ENCODE measurements at places on chromosomes 2 and 18.

DNA sequence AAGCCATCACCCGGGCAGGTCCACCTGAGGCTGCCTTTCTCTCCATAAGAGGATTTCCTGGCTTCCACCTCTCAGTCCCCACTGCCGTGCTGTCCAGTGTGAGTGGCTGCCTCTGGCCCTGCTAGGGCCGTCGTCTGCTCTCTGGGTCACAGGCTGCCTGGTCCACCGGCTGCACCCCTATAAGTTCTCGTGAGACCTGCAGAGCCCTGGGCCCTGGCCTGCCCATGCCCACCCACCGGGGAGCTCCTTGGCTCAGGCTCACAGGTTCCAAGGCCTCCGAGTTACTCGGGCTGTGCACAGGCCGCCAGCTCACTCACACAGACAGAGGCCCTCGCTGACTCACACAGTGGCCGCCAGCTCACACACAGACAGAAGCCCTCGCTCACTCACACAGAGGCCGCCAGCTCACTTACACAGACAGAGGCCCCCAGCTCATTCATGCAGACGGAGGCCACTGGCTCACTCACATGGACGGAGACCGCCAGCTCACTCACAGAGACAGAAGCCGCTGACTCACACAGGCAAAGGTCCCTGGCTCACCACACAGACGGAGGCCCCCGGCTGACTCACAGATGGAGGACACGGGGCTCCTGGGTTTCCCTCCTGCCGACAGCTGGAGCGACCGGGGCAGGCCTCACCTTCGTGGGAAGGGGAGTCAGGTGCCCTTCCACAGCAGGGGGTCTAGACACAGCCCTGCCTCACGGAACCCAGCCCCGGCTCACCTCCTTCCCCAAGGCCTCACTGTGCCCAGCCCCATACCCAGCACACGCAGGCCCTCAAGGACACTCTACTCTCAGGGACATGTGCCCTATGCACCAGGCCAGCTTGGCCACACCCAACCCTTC is 334.1 kb upstream of the MYT1L start:
- peak; percentile 14 for DNase-seq

DNA sequence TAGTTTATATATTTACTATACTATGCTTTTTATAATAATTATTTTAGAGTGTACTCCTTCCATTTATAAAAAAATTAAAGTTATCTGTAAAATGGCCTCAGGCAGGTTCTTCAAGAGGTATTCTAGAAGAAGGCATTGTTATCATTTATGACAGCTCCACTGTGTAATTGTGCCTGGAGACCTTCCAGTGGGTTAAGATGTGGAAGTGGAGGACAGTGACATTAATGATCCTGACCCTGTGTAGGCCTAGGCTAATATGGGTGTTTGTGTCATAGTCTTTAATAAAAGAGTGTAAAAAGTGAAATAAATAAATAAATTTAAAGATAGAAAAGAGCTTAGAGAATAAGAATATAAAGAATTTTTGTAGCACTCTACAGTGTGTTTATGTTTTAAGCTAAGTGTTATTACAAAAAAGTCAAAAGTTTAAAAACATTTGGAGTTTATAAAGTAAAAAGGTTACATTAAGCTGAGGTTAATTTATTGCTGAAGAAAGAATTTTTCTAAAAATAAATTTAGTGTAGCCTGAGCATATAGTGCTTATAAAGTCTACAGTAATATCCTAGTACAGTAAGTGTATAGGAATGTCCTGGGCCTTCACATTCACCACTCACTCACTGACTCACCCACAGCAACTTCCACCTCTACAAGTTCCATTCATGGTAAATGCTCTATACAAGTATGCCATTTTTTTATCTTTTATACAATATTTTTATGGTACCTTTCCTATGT is 190.0 kb upstream of the SESTD1 start:
- peak; percentile 90 for DNase-seq

DNA sequence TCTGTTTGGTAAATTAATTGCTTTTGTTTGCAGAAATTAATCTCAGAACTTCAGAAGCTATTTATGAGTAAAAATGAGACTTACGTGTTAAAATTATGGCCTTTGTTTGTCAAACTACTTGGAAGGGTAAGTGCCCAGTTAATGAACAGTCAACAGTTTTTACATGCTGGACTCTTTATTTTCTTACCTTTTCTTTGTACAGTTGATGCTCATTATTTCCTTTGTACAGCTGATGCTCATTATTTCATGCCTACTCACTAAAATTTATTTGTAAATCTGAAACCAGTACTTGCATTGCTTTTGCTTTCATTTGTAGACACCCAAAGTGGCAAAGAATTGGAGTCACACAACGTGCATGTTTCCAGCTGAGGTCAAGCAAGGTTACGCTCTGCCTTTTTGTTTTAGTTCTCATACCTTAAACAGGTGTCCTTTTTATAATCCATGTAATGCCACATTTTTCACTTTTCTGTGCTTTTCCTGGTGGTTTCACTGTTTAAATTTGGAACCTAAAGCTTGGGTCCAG is 13.3 kb downstream of the RIF1 start:
- no peak for DNase-seq

DNA sequence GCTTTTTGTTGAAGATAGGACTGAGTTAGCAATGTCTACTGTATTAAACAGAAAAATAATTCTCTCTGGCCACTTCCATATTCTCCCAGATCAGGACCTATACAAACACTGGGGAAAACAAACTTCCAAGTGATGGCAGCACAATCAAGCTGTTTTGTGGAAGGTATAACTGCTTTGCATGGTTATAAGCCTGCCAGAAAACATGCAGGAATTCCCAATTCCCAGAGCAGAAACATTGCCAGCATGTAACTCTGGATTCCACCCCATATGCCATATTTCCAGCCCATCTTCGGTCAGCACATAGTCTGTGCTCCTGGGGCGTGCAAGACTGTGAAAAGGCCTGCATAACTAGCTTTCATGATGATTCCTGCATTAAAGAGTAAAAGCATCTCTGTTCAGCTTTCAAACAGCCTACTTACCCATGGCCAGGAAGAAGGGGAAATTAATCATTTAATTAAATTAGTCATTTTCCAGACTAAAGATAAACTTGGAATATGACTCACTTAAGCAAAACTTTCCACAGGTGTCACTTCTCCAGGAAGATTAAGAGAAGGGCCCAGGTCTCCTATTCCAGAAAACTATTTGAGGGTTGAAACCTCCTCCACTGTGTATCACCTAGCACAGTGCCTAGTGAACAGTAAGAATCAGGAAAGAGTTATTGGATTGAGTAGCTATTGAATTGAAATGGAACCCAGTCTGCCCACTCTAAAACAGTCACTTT is 280.5 kb downstream of the NRXN1 start:
- DNase-seq = no peak

DNA sequence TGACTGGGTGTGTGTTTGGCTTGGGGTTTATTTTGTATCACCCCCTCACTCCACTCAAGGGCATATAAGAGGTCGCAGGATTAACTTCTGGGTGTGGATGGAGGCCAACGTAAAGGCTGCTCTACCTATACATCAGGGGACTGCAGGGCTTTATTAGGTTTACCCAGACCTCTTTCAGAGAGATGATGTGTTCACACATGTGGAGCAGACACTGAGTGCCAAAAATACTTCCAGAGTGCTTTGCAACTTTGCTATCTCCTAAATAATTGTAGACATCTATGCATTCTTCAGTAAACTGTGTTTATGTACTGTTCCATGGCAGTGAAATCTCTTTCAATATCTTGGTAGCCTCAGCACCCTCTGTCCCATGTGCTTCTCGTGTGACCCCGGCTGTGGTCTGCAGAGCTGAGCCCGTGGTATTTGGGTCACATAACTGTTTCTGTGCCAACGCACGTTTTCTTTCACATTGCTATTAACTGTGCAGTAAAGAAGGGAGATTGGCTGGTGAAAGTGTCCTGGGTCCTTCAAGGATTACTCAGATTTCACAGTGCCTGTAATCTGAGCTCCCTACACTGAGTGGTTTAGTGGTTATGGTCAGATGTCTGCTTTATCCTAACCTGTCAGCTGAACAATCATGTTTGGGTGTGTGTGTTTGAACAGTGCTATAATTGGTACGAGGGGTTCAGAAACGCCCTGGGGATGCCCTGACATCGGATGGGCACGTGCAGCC is 208.1 kb downstream of the VAPA start:
- peak; percentile 89 for DNase-seq

- no peak for DNase-seq
Observed at GRCh38 chr18:52288403-52289004, 51.5 kb upstream of the DCC start.

DNA sequence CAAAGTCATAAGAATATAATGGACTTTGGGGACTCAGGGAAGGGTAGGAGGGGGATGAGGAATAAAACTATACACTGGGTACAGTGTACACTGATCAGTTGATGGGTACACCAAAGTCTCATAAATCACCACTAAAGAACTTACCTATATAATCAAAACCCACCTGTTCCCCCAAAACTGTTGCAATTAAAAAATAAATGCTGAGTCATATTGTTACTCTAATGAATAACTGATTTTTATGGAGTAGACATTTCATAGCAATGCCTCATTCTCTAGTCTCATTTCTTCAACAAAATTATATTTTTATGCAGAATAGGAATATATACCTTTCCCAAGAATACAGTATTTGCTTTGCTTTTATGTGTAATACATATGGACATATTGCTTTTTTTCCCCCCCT is 181.2 kb downstream of the ST6GAL2 start:
- no peak for DNase-seq

- no peak for DNase-seq
Observed at GRCh38 chr2:241865957-241866789, 3.4 kb upstream of the RTP5 start.

GRCh38 chr2:168816369-168816768 is 13.9 kb downstream of the NOSTRIN start:
- peak; percentile 77 for DNase-seq

DNA sequence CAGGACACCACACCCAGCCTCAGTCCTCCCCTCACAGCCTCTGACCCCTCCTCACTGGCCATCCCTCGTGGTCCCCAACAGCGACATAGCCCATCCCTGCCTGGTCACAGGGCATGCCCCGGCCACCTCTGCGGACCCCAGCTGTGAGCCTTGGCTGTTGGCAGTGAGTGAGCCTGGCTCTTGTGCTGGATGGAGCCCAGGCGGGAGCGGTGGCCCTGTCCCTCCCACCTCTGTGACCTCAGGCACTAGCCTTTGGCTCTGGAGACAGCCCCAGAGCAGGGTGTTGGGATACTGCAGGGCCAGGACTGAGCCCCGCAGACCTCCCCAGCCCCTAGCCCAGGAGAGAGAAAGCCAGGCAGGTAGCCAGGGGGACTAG is 7.9 kb downstream of the DES start:
- DNase-seq = no peak

GRCh38 chr2:45736757-45737704 is 85.6 kb downstream of the PRKCE start:
- DNase-seq = no peak

DNA sequence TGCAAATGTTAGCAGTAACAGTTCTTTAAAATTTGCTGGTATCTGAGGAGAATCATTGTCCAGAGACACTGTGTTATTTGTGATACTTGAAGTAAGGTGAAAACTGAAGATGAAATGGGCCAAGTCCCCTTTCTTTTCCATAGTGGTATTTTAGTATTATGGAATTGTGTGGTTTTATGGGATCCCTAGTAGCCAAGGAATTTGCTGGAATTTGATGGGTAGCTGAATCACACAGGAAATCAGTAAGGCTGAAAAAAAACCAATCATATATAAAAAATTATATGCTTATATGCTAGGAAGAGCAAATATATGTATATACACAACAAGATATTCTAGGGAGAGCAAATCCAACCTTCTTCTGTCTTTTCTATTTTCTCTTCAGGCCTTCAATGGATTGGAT is 54.2 kb upstream of the TACR1 start:
- DNase-seq = no peak

- DNase-seq = no peak
Observed at GRCh38 chr2:196426122-196426521, 213.4 kb upstream of the CCDC150 start.

GRCh38 chr2:70008290-70008689 is 46.9 kb upstream of the ASPRV1 start:
- DNase-seq = no peak

DNA sequence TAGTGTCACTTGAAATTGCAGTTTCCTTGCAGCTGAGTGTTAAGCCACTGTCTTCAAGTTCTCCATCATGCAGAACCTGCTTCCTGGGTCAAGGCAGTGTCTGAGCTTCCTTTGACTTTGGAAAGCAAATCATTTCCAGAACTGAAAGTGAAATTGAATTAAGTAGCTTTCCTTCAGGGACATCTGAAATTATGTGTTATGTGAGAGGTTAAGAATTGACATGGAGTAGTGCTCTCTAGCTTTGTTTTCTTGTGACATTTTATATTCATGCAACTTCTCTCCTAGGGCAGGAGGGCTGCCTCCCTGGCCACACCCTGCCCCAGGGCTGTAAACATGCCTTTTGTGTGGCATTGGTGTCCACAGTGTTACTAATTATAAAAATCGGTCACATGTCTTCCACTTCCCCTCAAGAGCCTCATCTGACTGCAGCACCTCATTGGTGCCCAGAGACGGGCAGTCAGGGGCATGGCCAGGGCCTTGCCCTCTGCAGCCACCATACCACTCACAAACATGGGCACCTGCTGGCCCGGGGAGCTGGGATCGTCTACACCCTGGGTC is 14.4 kb downstream of the RAB12 start:
- no peak for DNase-seq

GRCh38 chr2:109260886-109261700 is 132.1 kb downstream of the SH3RF3 start:
- DNase-seq = no peak

- DNase-seq = no peak
Observed at GRCh38 chr2:46434851-46435273, 44.5 kb upstream of the TMEM247 start.

Data from fibroblast of skin of left quadriceps (primary cell).